ENCODE measurements at places on chromosomes 11 and 22.

GRCh38 chr11:37264783-37265182 lies 666.7 kb upstream of the RAG2 start:
- DNase-seq = no peak

DNA sequence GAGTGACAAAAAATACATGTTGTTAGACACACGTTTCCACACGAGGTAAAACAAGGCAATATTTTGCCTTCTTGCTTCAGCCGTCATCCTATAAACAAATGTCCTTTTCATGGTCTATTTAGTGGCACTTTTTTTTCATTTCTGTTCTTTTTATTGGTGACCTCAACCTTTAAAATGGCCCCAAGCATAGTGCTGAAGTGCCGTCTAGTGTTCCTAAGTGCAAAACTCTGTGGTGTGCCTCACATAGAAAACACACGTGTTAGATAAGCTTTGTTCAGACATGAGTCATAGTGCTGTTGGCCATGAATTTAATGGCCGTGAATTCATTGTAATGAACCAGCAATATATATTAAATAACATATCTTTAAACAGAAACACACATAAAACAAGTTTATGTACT lies 15.6 kb downstream of the OVCH2 start:
- DNase-seq = peak; percentile 52

DNA sequence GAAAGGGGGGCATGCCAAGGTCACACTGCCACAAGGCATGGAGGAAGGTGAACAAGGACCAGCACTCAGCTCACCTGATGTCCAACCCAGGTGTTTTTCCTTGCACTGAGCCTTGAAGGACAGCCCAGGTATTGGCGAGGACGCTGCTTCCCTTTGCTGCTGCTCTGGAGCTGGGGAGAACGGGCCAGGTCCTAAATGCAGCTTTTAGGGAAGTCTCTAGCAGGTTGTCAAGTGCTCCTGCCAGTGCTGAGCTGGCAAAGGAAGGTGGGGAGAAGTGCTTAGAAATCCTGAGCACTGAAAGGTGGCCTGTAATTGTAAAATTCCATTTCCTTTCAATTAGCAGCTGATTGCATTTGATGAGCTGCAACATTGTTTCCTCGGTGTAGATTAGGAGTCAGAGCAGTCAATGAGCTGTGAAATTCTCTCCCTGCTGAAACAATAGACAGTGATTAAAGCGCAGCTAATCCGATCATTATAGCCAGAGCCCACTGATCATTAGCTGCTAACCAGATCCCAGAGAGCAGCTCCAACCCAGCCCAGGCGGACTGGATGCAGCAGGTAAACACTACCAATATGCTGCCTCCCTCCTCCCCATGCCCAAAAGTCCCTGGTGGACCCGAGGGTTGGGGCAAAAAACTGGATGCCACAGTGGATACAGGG lies 507.6 kb downstream of the INSC start:
- DNase-seq = no peak

- DNase-seq = peak; percentile 44
Observed at GRCh38 chr11:83157594-83158356, 844 bp downstream of the PCF11 start.

- DNase-seq = no peak
Observed at GRCh38 chr11:16938061-16938460, 76.2 kb downstream of the PLEKHA7 start.

GRCh38 chr11:72430741-72431570 lies 3.4 kb downstream of the CLPB start:
- peak; percentile 63 for DNase-seq

GRCh38 chr11:111298413-111299100 lies at the start of gene POU2AF3:
Gene POU2AF3, plus strand, starts transcription at chr11:111298546. Its CDS starts 36 bp downstream, at chr11:111298582.
- no peak for DNase-seq

GRCh38 chr11:112613051-112613972 lies 347.9 kb upstream of the NCAM1 start:
- peak; percentile 33 for DNase-seq

DNA sequence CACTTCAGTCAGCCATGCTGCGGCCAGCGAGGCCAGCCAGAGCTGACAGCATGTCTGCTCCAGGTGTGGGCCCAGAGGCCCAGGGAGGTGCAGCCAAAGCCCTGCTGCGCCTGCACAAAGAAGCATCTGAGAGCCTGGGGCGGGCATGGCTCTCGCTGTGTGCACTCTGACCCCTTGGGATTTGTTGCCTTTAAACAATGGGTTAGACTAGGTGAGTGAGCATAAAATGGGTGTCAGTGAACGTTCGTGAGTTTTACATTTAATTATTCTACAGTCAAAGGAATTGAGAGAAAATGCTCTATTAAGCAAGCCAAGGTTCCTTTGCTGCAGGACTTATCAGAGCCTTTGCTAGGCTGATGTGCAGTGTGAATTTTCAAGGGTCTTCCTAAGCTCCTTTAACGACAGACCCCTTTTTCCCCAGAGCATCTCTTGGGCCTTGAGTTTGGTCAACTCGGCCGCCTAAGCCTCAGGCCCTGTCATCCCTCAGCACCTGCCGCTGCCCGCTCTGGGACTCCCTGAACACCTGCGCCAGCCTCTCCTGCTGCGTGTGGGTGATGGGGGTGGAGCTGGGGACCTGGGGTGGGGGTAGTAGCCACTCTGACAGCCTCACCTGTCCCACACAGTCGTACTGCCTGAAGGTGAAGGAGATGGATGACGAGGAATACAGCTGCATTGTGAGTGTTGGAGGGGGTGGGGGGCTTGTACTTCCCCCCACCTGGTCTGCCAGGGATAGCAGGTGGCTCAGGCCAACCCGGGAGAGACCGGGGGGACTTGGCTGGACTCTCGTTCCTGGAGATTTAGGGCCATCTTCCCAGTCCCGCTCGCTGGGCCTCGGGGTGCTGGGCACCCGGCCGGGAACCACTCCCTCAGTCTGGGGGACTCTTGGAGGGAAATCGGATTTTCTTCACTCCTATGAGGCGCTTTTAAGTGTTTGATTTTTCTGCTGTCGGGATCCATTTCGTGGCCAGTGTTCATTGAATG lies 10.5 kb downstream of the SLC16A8 start:
- DNase-seq = no peak

DNA sequence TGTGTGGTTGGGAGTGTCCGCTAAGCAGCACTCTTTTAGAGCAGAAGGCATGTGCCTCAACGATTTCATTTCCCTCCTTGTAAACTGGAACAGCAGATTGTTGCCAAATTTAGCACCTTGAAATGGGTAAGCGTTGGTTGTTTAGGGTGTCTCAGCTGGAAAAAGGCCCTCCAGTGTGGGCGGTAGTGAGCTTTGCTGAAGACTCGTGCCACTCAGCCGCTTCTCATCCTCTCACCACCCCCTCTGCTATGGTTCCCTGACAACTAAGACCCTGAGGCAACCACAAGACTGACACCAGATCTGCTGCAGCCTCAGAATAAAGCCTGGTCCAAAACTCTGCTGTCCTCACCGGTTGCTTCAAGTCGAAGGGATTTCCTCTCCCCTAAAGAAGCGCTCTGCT lies 9.9 kb upstream of the FERMT3 start:
- no peak for DNase-seq

DNA sequence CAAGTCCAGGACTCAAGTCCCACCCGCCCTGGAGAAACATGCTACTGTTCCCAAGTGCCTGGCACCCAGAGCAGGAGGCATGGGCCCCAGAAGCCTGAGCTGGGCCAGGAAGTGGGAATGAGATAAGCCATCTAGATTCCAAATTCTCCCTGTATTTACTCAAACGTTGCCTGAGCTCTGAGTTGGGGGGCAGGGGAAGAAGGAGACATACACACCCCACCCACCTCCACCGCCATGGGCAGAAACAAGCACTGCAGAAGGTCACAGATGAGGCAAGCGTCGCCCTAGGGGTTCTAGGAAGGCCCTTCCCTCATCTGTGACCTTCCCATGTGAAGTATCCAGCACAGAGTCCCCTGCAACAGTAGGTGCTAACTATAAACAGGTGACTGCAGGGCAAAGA lies 54.0 kb downstream of the PLEKHA7 start:
- no peak for DNase-seq

DNA sequence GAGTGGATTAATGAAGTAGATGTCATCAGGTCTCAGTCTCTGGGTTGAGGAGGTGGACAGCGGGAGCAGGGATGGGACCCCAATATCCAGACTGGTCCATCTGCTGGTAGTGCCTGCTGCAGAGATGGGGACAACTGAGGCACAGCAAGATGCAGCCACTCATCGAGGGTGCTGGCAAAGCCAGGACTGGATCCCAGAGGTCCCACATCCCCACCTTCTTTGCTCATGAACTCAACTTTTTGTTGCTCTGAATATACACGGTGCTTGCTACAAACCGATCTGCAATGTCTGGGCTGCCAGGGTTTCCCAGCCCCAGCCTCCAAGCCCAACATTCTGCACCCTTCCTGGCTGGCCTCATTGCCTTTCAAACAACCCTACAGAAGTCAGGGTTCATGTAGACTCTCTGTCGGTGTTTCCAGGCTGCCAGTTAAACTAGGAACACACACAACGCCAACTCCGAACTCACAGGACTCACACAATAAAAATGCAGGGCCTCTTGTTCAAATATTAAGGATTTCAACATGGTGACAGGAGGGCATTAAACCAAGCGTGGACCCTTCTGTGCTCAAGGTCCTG lies 168.2 kb downstream of the MN1 start:
- DNase-seq = no peak

DNA sequence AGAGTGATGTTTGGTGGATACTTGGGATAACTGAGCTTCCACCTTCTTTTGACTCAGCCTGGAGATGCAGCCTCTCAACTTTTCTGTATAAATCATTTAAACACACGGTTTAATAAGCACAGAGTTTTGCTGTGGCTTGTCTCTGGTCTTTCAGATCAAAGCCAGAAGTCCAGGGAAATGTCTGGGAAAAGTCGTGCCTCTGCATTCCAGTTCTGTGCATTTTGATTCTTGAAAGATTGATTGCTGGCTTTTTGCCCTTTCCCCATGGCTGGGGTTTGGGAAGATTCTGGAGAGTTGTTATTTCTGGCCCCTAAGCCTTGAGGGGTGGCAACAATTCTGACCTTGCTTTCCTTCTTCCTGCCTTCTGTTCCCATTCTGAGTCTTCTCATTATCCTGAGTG lies 154.1 kb downstream of the COMMD9 start:
- no peak for DNase-seq

- no peak for DNase-seq
Observed at GRCh38 chr11:9777066-9777465, 113.2 kb downstream of the SWAP70 start.

GRCh38 chr11:94734563-94735275 lies 33.4 kb upstream of the AMOTL1 start:
- DNase-seq = no peak

GRCh38 chr22:45263463-45264269 lies 21.1 kb upstream of the UPK3A start:
- peak; percentile 78 for DNase-seq

DNA sequence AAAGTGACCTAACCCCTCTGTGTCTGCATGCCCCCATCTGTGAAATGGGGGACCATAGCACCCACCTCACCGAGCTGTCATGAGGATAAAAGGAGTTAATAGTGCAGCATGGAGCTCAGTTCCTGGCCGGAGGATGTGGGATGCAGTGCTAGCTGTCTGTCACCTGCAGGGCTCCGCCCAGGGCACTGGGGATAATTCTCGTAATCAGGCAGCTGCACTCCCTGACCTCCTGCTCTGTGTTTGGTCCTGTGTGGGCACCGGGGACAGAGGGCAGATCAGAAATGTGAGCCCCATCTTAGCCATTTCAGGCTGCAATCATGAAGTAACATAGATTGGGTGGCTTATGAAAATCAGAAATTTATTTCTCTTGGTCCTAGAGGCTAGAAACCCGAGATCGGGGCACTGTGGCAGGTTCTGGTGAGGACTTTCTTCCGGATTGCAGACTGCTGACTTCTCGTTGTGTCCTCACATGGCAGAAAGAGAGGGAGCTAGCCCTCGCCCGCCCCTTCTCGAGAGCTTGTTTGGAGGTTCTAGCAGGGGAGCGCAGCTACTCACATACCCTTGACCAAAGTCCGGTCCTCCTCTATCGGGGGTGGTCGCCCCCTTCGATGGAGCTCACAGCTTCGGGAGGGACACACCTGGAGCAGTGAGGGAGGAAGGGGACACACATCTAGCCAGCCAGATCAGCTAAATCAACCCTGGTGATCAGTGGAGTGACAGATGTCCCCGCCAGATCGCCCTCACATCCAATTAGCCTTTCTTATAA lies 3.2 kb downstream of the KCTD17 start:
- DNase-seq = no peak

GRCh38 chr11:43582863-43583462 lies 97.6 kb upstream of the HSD17B12 start:
- no peak for DNase-seq

DNA sequence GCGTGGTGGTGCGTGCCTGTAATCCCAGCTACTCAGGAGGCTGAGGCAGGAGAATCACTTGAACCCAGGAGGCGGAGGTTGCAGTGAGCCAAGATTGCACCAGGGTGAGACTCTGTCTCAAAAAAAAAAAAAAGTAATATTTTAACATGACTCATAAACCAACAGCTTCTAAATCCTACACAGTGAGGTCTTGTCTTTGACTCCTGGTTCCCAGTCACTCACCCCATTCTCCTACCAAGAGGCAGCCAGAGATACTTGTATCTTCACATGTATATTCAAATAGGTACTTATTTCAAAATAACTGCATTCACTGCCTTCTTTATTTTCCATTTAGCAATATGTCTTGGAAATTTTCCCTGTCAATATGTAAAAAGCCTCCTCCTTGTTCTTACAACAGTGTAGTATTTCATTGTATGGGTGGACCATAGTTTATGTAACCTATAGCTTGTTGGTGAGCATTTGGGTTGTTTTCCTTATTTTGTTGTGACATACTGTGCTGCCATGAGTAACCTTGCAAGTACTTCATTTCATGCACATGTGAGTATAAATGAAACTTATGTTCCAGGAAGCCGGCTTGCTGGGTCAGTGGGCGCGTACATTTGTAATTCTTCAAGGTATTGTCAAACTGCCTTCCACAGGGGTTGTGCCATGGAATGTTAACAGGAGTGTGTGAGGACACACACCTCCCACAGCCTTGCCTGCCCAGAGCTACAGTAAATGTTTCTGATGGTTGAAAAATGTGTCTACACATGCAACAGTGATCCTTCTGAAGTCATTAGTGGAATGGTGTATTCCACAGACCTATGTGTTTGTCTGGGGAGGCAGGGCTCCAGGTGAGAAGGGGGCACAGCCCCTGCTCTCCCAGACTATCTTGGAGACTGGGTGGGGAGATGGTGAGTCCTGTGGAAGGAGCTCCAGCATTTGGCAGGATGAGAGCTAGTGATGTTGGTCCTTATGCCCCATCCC lies 47.9 kb downstream of the OSBP2 start:
- peak; percentile 47 for DNase-seq

GRCh38 chr11:887589-887988 lies 23.0 kb downstream of the CHID1 start:
- no peak for DNase-seq
